ENCODE measurements at places on chromosomes 6 and 20. TPM values are rescaled to one million over a fixed set of nuclear protein-coding genes. Genes with fewer than 3 reads are reported as not detected.

The KIF25 gene
- 0.22 TPM for total RNA-seq

The TGM3 gene
- not detected for total RNA-seq

- no peak for DNase-seq
Observed at GRCh38 chr20:11076434-11077105, 402.8 kb upstream of the JAG1 start.

The EFCAB8 gene
- not detected for total RNA-seq

The MCHR2 gene
- not detected for total RNA-seq

- DNase-seq = no peak
Observed at GRCh38 chr6:80209430-80209829, 103.0 kb downstream of the BCKDHB start.

The ZSCAN23 gene
- total RNA-seq = 1.5 TPM

Data from left ventricle myocardium inferior (tissue), 1 donor.